ENCODE measurements at places on chromosomes 1 and 21. TPM values are rescaled to one million over a fixed set of nuclear protein-coding genes. Genes with fewer than 3 reads are reported as not detected.

GRCh38 chr1:162168261-162168660 is 98.8 kb downstream of the NOS1AP start:
- DNase-seq: no peak

- DNase-seq: no peak
Measured at GRCh38 chr1:72122099-72122880, 160.0 kb downstream of the NEGR1 start.

DNA sequence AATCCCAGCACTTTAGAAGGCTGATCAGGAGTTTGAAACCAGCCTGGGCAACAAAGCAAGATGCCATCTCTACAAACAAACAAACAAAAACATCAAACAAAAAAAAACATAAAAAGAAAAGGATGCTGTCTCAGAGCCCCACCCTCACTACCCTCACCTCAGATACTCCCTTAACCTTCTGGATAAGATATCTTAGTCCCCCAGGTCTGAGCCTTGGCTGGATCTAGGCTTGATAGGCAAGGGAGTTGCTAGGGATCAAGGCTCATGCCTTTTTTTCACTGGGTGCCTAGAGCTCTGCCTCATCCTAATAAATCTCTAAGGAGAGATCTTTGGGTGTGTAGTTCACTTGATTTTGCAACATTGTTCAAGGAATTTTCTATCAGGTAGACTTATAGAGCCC is 7.4 kb downstream of the HDAC1 start:
- DNase-seq: no peak

The CRYZL1 gene
- total RNA-seq: 16.1 TPM

The FOXJ3 gene
- total RNA-seq: 47.9 TPM

GRCh38 chr21:43956670-43957035 is 55.5 kb upstream of the TRAPPC10 start:
- DNase-seq: peak; percentile 49

- no peak for DNase-seq
Measured at GRCh38 chr1:37038227-37039093, 4.1 kb upstream of the GRIK3 start.

DNA sequence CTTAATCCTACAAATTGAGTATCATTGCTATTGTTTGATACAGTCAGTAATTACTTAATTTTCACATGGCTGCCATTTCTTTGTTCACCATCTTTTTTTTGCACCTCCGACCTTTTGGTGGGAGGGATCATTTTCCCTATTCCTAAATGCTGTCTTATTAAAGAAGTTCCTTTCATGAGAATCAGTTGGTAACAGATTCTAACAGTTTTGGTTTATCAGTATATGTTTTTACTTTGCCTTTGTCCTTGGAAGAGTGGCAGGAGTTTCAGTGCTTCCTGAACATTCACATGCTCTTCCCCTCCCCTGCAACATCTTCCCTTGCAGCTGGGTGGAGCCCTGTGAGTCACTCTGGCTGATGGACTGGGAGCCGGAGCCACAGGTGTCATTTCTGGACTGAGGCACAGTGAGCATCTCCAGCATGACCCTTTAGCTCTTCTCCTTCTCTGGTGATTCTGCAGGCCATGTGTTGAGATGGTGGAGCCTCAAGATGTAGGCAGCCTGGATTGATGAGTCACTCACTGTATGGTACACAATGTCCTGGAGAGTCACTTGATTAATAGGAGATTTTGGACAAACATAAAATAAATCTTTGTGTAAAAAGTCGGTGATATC is 217.7 kb downstream of the URB2 start:
- DNase-seq: peak; percentile 85

DNA sequence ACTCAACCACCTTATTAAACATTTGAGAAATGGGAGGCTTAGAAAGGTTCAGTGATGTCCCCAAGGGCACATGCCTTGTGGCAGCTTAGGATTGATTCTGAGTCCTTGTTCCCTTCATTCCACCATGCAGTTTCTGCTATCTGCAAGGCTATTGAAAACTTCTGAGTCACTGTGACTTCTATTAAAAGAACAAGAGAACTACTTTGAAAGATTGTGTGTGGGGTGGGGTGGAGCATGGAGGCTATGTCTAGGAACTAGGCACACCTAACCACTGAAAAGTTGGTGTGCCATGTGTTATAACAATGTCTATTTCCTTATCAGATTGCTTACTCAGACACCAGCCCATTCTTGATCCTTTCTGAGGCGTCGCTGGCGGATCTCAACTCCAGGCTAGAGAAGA is 10.8 kb downstream of the MTARC1 start:
- no peak for DNase-seq

The TMEM269 gene
- 0.17 TPM for total RNA-seq

GRCh38 chr1:143643148-143643885 is 328.5 kb downstream of the FAM72C start:
- no peak for DNase-seq

DNA sequence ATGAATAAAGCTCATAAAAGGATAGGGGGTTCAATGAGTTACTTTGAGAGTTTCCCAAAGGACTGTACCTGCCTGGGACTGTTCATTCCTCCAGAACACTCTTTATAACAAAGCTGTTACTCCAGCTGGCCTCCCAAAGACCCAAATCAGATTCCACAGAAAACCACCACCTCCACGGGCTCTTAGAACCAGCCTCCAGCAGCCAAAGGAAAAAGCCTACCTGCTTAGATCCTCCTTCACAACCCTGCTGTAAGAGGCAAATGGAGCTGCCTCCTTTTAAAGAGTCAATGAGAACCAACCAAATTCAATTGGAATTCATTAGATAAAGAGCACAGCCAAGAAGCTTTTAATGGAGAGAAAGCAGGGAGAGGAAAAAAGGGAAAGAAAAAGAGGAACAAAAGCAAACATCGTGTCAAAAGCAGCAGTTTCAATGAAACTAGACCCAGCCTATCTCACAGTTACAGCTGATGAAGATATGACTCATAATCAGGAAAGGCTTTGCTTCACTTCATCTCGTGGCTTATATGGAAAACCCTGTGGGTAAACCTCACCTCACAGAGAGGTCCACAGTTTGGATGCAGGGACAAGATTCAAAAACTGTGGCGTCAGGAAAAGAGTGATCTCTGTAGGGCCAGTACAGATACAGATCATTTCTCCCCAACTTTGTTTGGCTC is 27.8 kb upstream of the FMO4 start:
- DNase-seq: no peak

DNA sequence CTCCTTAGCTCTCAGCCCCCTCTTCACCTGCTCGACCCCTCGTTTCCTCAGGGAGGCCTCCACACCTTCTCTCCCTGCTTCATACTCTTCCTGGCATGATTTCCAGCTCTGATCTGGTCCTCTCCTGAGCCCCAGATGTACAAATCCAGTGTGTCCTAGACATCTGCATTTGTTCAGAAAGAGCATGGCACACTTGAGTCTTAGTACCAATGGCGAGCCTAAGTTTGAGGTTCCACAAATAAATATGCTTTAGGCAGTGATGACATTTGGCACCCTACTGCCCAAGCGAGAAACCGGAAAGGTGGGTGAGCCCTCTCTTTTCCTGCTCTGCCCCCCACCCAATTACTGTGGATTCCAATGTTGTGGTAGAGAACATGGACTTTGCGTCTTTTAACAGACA is 34.0 kb downstream of the ATP1A1 start:
- no peak for DNase-seq

The PHC2 gene
- 379 TPM for total RNA-seq

The CFAP74 gene
- not detected for total RNA-seq

The RIPPLY3 gene
- total RNA-seq: not detected

The VAV3 gene
- total RNA-seq: 1.7 TPM

- DNase-seq: no peak
Measured at GRCh38 chr1:111768023-111768422, 12.3 kb downstream of the DDX20 start.

- DNase-seq: no peak
Measured at GRCh38 chr1:96651517-96651916, 70.1 kb upstream of the PTBP2 start.
